ENCODE measurements at places on chromosomes 3 and 15. TPM values are rescaled to one million over a fixed set of nuclear protein-coding genes. Genes with fewer than 3 reads are reported as not detected.
A peak's percentile ranks its signal among the peaks of the same experiment; 100 is the strongest.

DNA sequence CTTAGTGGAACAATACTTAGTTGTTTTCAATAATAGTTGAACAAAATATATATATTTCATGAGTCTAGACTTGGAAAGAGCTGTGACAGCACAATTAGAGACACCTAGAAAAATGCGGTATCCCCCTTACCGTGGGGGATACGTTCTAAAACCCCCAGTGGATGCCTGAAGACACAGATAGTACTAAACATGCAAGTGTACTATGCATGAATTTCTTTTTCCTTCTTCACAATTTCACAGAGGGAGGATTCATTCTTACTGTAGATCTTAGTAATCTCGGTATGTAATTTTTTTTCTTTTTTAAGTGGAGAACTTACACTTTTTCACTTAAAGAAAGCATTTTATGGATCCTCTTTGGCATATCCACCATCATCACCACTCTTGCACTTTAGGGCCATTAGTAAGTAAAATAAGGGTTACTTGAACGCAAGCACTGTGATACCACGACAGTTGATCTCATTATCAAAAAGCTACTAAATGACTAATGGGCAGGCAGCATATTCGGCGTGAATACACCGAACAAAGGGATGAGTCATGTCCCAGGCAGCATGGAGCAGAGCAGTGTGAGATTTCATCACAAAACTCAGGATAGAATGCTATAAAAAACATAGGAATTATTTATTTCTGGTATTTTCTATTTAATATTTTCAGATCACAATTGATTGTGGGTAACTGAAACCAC lies 72.3 kb upstream of the ZNF280D start:
- DNase-seq, result peak; percentile 86

DNA sequence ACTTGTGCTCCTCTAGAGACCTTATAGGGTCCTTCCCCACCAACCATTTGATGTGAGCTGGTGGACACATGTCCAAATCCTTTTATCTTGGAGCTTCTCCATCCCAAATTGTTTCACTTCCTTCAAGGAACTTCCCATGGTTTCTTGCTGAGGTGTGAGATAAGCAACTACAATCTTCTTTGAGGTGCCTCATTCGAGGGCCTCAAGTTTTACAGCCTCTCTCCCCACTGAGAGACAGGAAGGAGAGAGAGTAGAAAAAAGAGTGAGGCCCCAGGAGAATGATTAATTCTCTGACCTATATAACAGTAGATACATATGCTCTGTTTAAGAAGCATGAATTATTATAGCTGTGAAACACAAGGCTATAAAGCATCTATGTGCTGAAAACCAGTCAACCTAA lies 70.5 kb downstream of the SUMF1 start:
- DNase-seq, result no peak

DNA sequence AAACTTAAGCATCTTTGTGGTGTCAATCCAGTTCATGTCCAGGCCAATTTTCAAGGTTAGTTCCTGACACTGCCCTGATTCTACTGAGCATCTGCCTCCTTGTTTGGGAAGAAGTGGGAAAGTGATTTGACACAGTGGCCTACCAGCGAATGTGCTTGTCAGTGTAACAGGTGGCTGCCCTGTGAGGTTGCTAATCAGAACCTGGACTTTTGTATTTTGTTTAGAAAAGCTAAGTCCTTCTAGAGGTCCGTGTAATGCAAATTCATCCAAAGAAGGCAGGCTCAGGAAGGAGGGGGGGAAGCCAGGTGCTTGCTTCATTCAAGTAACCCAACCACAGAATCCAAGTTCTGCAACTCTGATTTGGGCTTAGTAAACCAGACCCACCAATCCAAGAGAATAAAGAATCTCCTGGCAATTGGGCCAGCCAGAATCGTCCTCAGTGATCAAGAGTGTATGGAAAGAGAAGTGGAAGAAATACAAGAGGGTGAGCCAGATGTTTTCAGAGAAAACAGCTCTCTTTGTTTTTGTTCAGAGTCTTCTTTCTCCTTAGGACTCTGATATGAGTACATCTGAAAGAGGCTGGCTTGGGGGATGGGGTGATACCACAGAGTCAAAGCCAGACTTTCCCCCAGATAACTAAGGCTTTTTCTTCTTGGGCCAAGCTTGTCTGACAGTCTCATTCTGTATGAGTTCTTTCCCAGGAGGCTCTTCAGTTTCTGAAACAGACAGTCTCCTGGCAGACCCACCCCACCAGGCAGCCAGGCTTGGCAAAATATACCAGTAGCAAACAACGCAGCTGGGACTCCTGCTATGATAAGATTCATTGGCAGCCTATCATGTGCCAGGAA lies 508.9 kb upstream of the TBL1XR1 start:
- DNase-seq, result no peak

The SEMA3G gene
- 0.12 TPM for total RNA-seq

The GPR176 gene
- 50.8 TPM for total RNA-seq

The SLC22A13 gene
- total RNA-seq, result 0.29 TPM

- DNase-seq, result no peak
Measured at GRCh38 chr15:100190675-100191074, 151.1 kb downstream of the ADAMTS17 start.

GRCh38 chr3:45234250-45234649 lies 8.2 kb upstream of the TMEM158 start:
- DNase-seq, result no peak
